ENCODE measurements at places on chromosomes 12 and 14.
A peak's percentile ranks its signal among the peaks of the same experiment; 100 is the strongest.

- peak; percentile 3 for DNase-seq
Measured at GRCh38 chr12:32302218-32303173, 96.9 kb upstream of the FGD4 start.

- peak; percentile 38 for DNase-seq
Measured at GRCh38 chr14:56891226-56891625, 80.9 kb upstream of the OTX2 start.

- DNase-seq: no peak
Measured at GRCh38 chr14:94593749-94594431, 12.7 kb downstream of the SERPINA5 start.

- no peak for DNase-seq
Measured at GRCh38 chr14:89616852-89617341, 199.9 kb upstream of the FOXN3 start.

GRCh38 chr14:75418850-75419768, 8.7 kb upstream of the JDP2 start:
- DNase-seq: peak; percentile 26

DNA sequence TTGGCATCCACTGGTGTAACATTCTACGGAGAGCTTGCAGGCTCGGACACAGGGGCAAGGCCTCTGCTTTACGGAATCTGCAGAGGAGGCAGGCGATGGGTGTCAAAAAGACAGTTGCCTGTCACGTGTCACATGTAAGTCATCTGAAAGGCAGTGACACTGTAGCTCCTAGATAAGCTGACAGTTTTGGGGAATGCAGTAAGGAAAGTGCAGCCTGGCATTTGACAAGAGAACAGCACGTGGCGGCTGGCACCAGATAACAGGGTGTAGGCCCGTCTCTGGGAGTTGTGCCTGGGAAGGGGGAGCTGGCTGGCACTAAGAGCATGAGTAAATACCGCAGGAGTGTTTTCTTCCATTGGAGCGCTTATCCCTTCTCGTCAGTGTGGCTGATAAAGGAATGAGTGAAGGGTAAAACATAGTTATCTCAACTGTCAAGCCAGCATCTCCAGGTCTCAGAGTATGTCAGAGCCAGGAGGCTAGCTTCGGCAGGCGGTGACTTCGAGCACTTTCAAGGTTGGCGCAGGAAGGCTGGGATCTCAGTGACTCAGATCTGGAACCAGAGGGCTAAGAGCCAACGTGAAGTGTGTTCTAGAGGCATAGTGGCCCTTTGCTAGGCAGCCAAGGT, 26.1 kb downstream of the ADCK1 start:
- no peak for DNase-seq

DNA sequence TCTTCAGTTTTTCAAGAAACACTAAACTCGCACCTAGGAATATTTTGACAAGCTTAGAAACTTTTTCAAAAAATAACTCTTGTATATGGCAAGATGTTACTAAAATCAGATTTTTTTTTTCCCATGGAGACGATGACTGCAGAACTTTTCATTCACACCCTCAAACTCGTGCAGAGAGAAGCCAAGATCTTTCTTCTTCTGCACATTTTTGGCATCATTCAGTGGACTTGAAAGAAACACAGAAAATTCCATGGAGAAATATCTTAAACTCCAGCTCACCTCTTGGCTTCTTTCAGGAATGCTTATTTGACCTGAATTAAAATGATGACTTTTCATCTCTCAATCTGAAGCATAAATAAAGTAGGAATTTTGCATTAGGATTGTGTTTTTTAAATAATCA, 919.4 kb downstream of the NRXN3 start:
- DNase-seq: no peak

- DNase-seq: peak; percentile 32
Measured at GRCh38 chr14:64501411-64502171, 2.0 kb downstream of the ZBTB25 start.

GRCh38 chr12:10251669-10252068, 39.0 kb downstream of the GABARAPL1 start:
- no peak for DNase-seq

DNA sequence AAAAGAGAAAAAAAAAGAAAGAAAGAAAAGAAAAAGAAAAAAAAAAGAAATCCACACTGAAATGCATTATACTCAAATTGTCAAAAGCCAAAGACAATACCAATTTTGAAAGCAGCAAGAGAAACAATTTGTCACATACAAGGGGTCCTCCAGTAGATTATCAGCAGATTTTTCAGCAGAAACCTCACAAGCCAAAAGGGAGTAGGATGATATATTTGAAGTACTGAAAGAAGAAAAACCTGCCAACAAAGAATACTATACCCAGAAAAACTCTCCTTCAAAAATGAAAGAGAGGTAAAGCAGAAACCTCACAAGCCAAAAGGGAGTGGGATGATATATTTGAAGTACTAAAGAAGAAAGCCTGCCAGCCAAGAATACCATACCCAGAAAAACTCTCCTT, 37.1 kb upstream of the ANO6 start:
- no peak for DNase-seq

GRCh38 chr12:64916411-64917261, 92.2 kb downstream of the TBC1D30 start:
- no peak for DNase-seq

- DNase-seq: no peak
Measured at GRCh38 chr14:29097476-29097875, 330.9 kb downstream of the FOXG1 start.

DNA sequence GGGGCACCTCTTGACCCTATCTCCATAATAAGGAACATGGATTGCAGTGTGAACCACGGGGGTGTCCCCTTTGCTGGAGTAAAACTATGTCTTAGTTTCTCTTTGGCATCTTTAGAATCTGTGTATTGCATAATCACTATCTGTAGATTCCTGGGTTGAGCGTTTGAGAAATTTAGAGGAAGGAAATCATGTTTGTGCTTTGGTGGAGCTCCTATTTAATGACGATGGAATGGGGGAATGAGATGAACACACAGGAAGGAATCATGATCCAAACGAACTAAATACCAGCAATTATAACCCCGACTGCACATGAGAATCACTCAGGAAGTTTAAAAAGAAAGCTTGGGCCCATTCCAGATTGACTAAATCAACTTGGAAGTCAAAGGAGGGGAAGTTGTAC, 1.3 kb upstream of the MYG1 start:
- peak; percentile 84 for DNase-seq

DNA sequence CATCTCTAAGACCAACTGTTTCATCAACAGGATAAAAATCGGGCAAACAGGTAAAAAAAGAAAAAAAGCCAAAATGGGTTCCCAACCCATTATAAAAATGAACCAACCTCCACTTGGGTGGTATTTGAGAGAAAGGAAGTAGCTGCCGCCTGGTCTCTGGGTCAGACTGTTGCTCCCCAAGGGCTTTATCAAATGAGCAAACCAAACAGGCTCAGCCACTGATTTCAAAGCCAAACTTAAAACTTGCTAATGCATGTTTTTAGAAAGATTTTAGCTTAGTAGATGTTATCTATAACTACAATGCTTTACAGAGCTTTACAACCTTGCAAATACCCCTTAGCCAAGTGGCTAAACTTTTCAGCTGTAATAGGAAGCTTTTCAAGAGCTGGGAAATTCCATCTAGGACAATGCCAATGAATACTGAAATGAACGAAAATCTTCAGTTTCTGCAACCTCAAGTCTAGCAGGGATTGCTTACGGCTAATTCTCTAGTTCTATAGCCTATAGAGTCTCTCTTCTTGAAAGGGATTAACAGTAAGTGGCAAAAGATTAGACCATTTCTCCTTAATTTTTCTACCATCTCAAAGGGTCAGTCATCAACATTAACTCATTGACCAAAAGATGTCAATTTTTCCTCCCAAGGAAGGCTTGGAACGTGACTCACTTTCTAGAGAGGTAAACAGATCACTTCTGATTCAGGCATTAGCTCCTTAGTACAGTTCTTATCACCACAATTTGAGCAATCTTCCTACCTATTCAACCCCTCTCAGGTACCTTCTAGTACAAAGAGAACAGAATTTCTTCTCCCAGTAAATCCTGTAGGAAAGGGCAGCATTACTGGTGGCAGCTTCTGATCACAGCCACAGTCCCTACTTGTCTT, 4.2 kb downstream of the PPM1H start:
- no peak for DNase-seq

DNA sequence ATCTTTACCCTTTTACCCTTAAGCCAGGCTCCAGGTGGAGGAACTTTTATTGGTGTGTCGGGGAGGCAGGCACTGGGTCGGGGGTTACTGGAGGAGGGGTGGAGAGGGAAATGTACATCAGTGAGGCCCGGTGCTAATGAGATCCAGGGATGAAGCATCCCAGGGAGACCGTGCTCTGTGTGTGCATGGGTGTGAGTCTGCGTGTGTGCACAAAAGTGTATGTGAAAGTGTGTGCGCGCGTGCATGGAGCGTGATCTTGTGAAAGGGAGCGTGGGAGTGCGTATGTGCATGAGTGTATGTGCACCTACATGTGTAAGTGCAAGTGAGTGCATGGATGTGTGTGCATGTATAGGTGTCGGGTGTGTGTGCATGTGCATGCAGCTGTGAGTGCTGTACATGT, 55.3 kb downstream of the AACS start:
- no peak for DNase-seq

DNA sequence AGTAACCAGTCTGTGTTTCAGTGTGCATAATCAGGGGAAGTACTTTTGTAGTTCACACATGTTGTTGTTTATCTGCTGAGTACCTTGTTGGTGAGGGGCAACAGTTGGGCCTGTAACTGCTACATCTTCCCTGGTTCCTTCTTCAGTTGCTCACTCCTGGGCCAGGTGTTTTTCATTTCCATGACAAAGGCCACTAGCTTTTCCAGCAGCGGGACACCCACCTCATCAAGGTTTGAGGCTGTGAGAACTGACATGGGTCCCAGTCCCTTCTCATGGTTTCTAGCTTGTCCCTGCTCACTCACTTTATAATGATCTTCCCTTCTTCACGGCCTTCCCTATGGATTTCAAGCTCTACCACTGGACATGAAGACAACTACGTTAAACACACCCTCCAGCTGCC, 1.5 kb upstream of the NOXRED1 start:
- no peak for DNase-seq

DNA sequence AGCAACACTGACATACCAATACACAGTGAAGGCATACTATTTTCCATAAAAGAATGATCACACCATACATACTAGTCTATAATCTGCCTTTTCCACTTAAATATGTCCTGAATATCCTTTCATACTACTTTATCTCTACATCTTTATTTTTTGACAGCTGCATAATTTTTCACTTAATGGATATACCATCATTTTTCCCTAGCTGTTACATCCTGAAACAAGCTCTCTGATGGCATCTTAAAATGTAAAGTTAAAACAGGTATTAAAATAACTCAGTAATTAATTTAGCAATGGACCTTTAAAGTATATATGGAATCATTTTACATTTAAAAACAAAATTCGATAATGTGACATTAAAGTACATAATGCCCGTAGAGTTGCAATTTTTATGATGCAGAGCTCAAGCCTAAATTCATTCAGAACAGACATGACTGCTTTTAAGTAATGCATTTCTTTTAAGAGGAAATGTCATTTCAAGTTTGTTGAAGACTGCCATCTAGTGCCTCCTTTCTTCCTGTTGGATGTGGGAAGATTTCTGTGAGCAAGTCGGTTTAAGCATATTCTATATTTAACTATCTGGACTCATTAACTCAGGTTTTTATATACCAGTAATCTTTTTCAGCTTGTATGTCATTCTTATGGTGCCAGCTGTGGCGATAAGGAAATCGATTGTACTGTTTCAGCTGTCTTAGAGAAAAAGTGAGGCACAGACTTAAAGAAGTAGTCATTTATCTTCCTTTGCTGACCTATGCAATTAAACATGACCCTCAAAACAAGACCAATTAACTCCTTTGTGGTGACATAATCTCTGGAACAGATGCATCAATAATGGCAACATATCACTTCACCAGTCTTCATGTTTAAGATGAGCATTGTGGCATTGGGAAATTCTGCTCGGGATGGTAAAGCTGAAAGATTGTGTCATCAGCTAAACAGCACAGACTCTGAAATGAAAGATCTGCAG, 20.3 kb downstream of the PRICKLE1 start:
- DNase-seq: peak; percentile 63

DNA sequence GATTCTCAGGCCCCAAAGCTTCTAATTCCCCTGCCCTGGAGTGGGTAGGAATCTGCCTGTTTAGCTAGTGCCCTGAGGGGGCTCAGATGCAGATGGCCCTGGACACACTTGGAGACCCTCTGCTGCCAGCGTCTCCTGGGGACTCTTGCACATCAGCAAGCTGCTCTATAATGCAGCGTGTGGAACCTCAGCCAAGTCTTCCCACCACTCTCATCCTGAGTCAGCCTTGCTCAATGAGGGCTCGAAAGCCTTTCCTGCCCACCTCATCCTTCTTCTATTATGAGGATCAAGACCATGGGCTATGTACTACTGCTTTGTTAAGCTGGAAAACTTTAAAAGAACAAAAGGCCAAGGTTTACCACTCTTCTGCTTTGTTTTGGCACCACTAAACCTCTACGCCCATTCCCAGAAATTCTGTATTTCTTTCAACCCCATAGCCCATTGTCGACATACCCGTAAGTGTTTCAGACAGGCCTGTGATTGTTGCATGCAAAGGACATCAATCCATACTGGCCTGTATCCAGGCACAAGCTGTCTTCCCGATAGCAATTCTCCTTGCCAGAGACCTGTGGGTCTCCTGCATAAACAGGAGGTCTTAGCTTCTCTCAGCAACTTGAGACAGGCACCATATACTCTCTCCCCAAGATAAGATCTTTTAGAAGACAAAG, 246.9 kb downstream of the DPF3 start:
- DNase-seq: no peak

DNA sequence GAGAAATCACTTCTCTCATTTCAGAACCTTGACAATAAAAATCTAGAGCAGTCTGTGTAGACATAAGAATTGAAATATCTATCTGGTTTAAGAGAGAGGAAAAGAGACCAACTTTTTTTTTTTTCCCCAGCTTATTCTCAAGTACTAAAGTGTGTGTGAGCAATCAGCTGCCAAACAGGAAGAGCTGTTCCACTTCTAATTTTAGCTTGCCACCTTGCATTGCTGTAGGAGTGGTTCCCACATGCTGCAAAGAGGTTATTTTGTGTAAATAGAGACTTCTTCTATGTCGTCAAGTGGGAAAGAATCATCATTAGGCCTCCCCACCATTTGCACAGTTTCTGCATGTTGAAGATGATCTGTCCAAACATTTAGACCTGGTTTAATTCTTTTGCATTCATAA, 142.6 kb downstream of the NPAS3 start:
- DNase-seq: no peak

GRCh38 chr12:54230555-54230954, 41.8 kb upstream of the SMUG1 start:
- no peak for DNase-seq

- no peak for DNase-seq
Measured at GRCh38 chr12:62924084-62924483, 10.9 kb downstream of the PPM1H start.

- DNase-seq: peak; percentile 60
Measured at GRCh38 chr12:57477710-57478681, 1.7 kb downstream of the ARHGAP9 start.

- DNase-seq: no peak
Measured at GRCh38 chr14:40365305-40365704, 933.1 kb upstream of the FBXO33 start.

DNA sequence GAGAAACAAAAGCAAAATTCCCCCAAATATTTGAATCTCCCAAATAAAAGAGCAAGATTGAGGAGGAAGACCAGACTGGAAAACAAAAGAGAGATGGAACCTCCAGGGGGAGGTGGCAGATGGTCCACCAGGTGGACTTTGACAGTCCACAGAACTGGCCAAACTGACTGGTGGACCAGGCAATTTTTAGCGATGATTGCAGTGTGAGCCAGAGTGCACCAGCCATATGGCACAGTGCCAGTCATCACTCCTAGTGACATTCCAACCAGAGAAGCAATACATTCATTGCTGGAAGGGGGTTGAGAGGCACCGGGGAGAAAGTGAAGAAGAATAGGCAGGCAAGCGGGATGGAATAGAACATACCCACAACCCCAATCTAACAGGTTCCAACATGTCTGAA, 182.9 kb downstream of the EXOC5 start:
- no peak for DNase-seq

Data from inflammatory macrophage treated with lipopolysaccharide for 1 hour (primary cell).